SK-N-MC (cell line): ENCODE measurements at places on chromosomes 12 and 14.

- no peak for DNase-seq
Measured at GRCh38 chr12:84772281-84772680, 140.3 kb downstream of the SLC6A15 start.

DNA sequence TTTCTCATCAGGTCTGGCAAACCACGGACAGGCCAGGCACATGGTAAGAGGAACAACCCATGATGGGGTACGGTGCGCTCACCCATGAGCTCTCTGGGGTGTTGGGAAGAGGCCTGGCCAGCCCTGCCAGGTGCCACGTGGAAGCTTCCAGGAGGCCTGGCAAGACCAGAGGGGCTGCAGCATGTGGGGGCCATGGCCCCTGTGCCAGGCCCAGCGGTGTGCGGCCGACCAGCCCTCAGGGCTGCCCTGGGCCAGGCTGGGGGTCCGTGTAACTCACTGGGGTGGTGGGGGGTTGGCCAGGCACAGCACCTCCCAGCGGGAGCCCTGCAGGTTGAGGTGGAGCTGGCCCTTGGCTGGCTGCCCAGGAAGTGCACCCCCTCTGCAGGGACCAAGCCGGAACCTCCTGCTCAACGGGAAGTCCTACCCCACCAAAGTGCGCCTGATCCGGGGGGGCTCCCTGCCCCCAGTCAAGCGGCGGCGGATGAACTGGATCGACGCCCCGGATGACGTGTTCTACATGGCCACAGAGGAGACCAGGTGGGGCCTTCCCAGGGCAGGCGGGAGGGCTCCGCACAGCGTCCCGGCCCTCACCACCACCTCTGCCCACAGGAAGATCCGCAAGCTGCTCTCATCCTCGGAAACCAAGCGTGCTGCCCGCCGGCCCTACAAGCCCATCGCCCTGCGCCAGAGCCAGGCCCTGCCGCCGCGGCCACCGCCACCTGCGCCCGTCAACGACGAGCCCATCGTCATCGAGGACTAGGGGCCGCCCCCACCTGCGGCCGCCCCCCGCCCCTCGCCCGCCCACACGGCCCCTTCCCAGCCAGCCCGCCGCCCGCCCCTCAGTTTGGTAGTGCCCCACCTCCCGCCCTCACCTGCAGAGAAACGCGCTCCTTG, 4.9 kb upstream of the CRIP2 start:
- no peak for DNase-seq

- no peak for DNase-seq
Measured at GRCh38 chr14:72256055-72256454, 323.8 kb downstream of the RGS6 start.

GRCh38 chr12:12700254-12700653, 4.3 kb upstream of the GPR19 start:
- DNase-seq = no peak

GRCh38 chr12:78994168-78994791, 129.7 kb downstream of the SYT1 start:
- no peak for DNase-seq
